Stimulated activated CD8-positive, alpha-beta memory T cell treated with anti-CD3 and anti-CD28 coated beads, Interleukin-15, amount 100 ng/mL, for 4 hours (primary cell): ENCODE measurements at places on chromosomes 2 and 18.

GRCh38 chr2:230874456-230874855, 9.7 kb downstream of the ITM2C start:
- DNase-seq, result no peak

DNA sequence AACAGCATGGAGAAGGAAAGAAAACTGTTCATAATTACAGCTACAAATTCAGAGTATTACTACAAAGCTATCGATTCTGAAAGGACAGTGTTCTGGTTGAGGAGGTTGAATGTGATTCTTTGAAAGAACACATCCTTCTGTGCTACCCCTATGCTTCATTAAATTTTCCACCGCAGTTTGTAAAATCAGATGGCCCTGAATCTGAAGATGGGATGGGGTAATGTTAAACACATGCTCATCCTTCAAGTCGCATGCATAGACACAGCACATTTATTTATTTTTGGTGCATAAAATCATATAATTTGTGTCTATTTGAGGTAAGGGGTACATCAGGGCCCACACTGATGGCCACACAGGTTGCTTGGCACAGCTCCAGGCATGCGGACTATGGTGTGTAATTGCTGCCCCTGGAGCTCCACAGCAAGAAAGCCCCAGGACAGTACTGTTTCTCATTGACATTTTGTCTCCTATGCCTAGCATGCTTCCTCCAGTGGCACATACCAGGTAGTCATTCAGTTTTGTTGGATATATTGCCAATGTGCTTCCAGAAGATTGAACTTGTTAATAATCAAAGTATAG, 238.8 kb upstream of the TANK start:
- DNase-seq, result no peak

GRCh38 chr2:54063967-54064535, 51.4 kb upstream of the ACYP2 start:
- no peak for DNase-seq

GRCh38 chr2:10601866-10602566, 87.8 kb downstream of the NOL10 start:
- DNase-seq, result no peak

- DNase-seq, result no peak
Measured at GRCh38 chr18:25561918-25562317, 210.0 kb upstream of the ZNF521 start.

GRCh38 chr2:45968946-45969584, 317.6 kb downstream of the PRKCE start:
- DNase-seq, result no peak

GRCh38 chr2:201858281-201859184, 52.2 kb downstream of the CDK15 start:
- DNase-seq, result no peak

- no peak for DNase-seq
Measured at GRCh38 chr2:17680119-17680518, 73.5 kb downstream of the SMC6 start.
